Renal cortex interstitium (tissue), 15 donors: ENCODE measurements at places on chromosomes 12 and 14. TPM values are rescaled to one million over a fixed set of nuclear protein-coding genes. Genes with fewer than 3 reads are reported as not detected.

DNA sequence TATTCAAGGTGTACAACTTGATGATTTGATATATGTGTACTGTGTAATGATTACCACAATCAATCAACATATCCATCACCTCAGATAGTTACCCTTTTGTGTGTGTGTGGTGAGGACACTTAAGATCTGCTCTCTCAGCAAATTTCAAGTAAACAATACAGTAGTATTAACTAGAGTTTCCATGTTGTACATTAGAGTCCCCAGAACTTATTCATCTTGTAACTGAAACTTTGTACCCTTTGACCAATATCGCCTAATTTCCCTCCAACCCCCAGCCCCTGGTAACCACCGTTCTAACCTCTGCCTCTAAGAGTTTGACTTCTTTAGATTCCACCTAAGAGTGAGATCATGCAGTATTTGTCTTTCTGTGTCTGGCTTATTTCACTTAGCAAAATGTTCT, 12.1 kb downstream of the ADCK1 start:
- no peak for DNase-seq

DNA sequence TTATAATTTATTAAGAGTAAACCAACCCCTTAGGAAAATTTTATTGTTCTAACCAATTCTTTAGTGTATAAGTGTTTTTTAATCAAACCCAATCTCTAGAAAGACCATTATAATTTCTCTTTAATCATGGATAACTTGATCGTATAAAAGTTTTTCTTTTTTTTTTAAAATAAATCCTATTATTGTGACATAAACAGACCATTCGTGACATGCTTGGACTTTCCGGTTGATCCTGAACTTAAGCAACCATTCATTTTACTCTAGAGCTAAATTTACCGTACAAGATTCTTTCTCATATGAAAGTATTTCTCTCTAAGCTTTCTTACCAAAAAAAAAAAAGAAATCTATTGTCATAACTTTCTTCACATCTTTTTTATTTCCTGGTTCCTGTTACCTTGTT, 32.6 kb upstream of the SLC38A4 start:
- no peak for DNase-seq

Gene GPR84
- polyA plus RNA-seq: 0.20 TPM

Gene FAM90A1
- 1.3 TPM for polyA plus RNA-seq

DNA sequence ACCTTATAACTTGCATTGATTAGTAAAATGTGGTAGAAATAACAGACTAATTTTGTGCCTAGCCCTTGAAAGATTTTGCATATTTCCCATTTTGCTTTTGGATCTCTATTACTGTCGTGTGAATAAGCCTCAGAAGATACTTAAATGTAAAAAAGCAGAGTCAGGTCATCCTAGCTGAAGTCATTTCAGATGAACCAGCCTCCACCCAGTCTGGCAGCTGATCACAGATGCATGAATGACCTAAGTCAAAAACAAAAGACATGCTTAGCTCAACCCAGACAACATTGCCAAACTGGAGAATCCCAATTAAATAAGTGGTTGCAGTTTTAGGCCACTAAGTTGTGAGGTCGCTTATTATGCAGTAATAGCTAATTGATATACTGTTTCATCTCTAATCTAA, 349.9 kb downstream of the C12orf50 start:
- DNase-seq: no peak

Gene ASPG
- polyA plus RNA-seq: 10.1 TPM

Gene NABP2
- 33.1 TPM for polyA plus RNA-seq

Gene GARIN6
- polyA plus RNA-seq: not detected

Gene WNT5B
- 8.0 TPM for polyA plus RNA-seq

Gene TAS2R46
- polyA plus RNA-seq: not detected

- no peak for DNase-seq
These were observed 384.9 kb downstream of the SOX5 start for GRCh38 chr12:23564451-23565152.

DNA sequence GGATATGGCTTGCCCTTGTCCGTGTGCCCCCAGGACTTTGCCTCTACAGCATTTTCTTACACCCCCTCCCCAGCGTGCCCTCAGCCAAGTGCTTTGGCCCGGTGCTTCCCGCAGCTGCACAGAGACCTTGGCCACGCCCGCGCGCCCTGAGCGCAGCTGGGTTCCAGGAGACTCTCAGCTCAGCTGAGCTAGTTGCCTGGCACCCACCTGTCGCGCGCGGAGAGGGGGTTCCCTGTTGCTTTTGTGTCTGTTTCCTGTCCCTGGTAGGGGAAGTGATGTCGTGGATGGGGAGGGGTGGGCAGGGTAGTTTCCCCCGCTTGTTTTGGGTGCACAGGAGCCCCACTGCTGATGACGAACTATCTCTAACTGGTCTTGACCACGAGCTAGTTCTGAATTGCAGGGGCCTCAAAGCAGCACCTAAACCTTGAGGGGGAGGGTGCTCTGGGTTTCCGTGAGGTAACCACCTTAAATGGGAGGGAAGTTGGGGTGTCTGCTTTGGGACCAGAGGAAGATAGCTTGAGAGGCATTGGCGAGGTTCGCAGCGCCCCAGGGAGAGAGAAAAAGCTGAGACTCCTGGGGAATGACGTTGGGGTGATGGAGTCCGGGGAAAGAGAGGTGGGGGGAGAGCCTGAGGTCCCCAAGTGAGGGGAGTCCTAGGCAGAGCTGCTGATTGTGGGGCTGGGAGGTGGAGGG, 1.5 kb downstream of the DIO3 start:
- DNase-seq: no peak

Gene MGP
- 40.5 TPM for polyA plus RNA-seq

DNA sequence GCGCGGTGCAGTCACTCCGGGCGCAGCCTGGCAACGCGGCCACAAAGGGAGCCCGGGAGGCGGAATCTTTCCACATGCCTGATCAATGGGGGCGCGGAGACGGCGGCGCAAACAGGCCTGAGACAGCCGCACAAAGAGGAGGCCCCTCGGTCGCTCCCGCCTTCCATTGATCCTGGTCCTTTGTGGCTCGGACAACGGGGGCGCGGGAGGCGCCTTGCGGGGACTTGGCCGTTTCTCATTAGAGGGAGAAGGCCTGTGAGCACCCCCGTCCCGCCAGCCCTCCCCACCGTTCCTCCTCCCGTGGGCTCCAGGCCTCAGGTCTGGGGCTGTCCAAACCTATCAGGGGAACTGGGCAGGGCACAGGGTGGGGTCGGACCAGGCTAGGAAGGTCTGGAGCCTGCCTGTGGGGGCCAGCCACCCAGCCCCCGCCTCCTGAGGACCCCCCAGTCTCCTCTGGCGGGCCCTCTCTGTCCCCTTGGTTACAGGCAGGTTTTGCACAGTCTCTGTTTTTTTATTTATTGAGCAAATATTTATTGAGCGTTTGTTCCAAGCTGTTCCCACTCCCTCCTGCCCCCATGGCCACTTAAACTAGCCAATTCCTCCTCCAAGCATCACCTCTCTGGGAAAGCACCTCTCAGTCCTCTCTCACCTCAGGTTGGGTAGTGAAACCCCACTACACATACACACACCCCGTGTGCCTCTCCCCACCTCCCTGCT, 29.0 kb upstream of the MSI1 start:
- DNase-seq: no peak

DNA sequence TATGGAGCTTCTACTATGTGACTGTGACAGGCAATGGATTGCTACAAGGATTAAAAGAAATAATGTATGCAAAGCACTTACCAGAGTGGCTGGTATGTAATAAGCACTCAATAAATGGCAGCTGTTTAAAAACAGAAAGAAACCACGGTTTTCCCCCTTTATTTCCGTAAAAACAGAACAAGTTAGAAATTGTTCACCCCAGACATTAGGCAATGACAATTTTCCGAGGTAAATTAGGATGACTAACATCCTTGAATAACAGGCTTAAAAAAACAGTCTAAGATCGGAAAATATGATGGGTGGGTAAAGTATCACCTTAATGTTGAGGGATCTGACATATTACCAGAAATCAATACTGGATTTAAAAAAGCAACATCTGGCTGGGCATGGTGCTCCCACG, 20.9 kb upstream of the CNIH1 start:
- DNase-seq: no peak

DNA sequence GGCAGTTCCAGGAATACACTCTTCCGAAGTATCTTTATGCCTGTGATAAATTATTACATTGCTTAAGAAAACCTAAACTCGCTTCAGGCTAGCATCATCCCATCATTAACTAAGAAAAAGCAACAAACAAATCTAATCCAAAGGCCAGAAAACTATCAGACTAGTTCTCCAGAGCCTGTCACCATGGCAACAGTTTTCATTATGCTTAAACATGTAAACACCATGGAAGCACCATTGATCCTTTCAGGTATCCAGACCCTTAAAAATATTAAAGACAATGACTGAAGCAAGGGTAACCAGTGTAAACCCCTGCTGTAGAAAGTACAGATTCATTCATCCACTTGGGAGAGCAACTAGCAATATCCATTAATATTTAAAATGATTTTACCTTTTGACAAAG, 9.8 kb downstream of the DAD1 start:
- DNase-seq: no peak

Gene INHBE
- polyA plus RNA-seq: 0.77 TPM

Gene SLC17A8
- polyA plus RNA-seq: 0.23 TPM

Gene EGLN3
- polyA plus RNA-seq: 18.2 TPM

GRCh38 chr14:33676135-33676566, 274.7 kb downstream of the EGLN3 start:
- DNase-seq: no peak

DNA sequence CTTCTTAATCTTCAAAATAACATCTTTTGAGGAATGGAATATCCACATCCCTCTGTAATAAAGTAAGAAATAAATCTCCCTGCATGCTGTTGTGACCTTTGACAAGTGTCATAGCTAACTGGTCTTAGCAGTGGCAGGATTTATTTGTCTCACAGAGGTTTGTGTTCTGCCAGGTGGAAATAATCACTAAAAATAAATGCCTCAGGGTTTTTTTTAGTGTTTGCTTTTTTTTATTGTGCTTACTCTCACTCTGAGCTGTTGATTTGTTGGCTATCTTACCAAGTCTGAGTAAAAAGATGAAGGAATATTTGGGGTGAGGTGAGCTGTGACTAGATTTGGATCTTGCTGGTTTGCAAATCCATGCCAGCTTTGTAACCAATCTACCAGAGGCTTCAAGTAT, 285.4 kb downstream of the ALG10B start:
- DNase-seq: no peak

DNA sequence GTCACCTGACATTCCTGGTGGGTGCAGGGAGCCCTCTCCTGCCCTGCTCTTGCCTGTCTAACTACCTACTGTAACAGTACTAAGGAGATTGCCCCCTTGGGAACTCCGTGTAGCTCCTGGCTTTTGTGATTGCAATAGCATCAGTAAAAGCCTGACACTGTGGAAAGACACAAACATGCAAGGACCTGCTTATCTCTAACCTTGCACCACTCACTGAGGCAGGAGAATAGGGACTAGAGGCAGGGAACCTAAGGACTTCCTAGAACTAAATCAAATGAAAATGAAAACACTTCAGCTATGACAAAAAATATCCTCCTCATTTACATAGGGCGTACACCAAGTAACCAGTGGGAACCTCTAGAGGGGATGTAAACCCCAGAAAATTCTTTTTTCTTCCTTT, 28.5 kb downstream of the TUBA1A start:
- no peak for DNase-seq

- peak; percentile 15 for DNase-seq
These were observed 10.2 kb downstream of the SGPP1 start for GRCh38 chr14:63717702-63718101.

- DNase-seq: peak; percentile 25
These were observed 53.8 kb downstream of the GXYLT1 start for GRCh38 chr12:42090899-42091298.

Gene NYNRIN
- polyA plus RNA-seq: 47.8 TPM

DNA sequence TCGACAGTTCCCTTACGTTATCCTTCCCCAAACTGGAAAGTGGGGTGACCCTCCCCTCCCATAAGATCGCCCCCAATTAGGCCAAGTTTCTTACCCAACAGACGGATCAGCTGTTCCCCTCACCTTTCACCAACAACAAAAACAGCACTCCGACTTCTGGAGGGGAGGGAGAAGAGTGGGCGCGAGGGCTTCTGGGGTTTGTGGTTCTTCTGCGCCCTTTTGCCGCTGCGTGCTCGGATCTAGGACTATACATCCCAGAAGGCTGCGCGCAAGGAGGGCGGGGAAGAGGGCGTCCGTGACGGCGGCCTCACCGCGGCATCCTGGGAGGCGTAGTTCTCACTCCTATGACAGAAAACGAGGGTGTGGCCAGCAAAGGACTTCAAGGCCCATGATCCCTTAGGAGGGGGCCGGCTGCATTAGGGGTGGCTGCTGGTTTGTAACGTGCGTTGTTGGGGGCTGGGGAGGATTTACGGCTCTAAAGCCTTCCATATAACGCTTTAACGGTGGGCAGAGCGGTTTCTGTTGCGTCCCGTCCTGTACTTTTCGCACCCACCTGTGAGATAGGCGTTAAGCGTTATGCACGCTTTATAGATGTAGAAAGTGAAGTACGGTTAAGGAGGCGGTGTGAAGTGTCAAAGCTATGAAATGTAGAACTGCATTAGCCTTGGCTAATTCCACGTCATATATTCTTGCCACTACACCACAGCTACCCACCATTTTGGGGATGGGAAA, at the start of gene CALCOCO1:
TSS of gene CALCOCO1 (minus strand) at position 143 of the 732 bp plus-strand sequence. CDS start 2,210 bp downstream, outside the sequence.
- DNase-seq: peak; percentile 98

Gene CARMIL3
- 2.7 TPM for polyA plus RNA-seq

- no peak for DNase-seq
These were observed 71.7 kb upstream of the GPATCH2L start for GRCh38 chr14:76080025-76080424.

DNA sequence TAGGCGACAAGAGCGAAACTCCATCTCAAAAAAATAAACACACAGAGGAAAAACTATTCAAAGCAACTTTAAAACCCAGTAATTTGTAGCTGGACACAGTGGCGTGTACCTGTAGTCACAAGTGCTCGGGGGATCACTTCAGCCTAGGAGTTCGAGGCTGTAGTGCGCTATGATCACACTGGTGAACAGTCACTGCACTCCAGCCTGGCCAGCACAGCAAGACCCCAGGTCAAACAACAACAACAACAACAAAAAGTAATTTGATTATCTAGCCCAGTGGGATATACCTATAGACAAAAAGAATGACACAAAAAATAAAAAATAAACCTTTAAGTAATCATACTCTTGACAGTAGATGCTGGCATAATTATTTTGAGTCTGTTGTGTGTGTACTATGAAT, 29.3 kb downstream of the STX2 start:
- no peak for DNase-seq

- no peak for DNase-seq
These were observed 40.3 kb downstream of the IFNG start for GRCh38 chr12:68119250-68119649.

DNA sequence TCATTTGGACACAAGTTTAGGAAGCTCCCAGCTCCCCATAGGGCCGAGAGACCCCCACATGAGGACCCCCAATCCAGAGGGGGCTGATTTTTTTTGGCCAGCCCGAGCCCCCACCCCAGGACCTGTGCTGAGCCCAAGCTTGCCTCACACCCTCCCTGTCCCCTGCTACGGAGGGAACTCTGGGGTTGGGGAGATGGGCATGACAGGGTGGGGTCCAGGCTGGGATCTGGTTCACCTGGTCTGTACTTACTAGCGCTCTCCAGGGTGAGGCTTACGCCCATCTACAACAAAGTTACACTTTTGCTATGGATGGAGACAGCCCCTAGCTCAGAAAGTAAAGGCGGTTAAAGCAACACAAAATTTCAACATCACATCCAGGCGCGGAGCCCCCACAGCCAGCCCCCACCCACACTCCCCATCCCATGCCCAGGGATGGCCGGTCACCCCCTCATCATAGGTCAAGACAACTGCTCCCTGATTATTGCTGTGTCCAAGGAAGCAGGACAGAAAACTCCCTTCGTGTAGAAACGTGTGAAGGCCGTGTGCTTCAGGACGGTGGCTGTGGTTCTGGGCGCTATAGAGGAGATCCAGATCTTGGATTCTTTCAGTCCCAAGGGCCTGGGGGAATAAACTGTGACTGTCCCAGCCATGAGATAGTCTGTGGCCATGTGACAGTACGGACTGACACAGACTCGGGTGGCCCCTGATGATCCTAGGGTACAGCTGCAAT, 10.7 kb downstream of the SLC25A29 start:
- no peak for DNase-seq
